ENCODE measurements at places on chromosomes 12 and 14.

- DNase-seq: no peak
These were observed 680.8 kb downstream of the BCL11B start for GRCh38 chr14:98591161-98591560.

DNA sequence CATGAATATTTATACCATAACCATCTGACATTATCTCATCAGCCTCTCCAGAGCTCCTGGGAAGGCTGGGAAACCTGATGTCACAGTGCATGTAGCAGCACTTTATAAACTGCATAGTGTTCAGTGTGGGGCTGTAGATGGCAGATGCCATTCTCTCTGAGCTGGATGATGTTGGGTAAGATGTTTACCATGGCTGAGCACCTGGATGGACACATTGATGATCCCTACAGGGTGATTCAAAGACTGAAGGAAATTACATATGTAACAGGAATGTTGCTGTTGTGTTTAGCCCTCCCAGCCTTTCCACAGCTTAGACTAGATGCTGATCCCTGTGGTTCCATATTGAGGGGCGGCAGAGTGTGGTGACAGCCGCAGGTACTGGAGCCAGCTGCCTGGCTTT is 37.4 kb downstream of the IFT43 start:
- no peak for DNase-seq

DNA sequence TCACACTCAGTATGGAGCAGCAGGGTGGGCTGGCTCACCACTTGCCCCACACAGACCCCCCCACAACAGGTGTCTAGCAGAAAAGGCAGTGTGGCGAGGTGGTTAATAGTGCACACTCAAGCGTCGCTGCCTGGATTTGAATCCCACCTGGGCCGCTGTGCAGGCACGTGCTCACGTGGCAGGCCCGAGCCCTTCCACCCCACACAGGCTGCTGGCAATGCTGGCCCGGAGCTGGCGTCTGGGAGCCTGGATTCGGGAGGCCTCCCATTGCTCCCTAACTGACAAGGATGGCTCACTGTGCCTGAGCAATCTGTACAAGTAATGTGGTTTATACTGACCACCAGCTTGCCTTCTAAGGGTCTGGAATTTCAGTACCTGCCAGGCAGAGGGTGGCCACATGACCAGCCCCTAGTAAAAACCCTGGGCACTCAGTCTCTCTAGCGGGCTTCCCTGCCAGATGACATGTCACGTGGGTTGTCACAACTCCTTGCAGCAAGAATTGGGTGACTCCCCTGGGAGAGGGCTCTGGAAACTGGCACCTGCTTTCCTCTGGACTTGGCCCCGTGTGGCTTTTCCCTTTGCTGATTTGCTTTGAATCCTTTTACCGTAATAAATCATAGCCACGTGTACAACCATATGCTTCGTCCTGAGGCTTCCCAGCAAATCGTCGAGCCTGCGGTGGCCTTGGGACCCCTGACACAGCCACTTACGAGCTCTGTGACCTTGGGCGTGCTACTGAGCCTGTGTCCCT is 72.8 kb downstream of the SCARB1 start:
- DNase-seq: no peak

DNA sequence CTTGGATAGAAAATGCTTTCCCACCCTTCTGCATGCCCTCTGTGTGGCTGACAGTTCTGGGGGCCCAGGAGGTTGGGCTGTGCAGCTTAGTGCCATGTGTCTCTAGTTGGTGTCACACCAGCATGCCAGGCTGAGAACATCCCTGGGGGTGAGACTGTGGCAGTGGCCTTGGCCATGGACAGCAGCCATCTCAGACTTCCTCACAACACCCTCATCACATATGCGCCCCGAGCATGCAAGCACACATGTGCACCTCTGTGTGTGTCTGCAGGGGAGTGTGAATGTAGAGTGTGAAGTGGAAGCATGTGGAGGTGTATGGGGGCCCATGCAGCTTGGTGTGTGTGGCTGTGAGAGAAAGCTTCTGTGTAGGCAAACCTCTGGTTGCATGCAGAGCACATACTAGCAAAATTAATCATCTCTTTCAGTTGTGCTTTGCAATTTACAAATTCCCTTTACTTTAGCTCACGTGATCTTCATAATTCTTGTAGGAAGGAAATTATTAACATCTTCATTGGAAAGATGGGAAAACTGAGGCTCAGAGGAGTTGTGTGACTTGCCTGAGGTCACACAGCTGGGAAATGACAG is 8.4 kb downstream of the ASIC1 start:
- DNase-seq: no peak

- DNase-seq: no peak
These were observed 38.9 kb upstream of the KTN1 start for GRCh38 chr14:55540847-55541773.

GRCh38 chr14:68486809-68487208 is 306.1 kb downstream of the ZFP36L1 start:
- DNase-seq: no peak

GRCh38 chr12:64085996-64086395 is 136.1 kb downstream of the KICS2 start:
- no peak for DNase-seq

- DNase-seq: no peak
These were observed 85.5 kb downstream of the TGFB3 start for GRCh38 chr14:75896341-75896740.

All from activated CD4-positive, alpha-beta T cell treated with anti-CD3 and anti-CD28 coated beads, Interleukin-2, amount 50 U/mL, for 48 hours (primary cell).